Endothelial cell (in vitro differentiated cells): ENCODE measurements at places on chromosomes 5 and 9.

DNA sequence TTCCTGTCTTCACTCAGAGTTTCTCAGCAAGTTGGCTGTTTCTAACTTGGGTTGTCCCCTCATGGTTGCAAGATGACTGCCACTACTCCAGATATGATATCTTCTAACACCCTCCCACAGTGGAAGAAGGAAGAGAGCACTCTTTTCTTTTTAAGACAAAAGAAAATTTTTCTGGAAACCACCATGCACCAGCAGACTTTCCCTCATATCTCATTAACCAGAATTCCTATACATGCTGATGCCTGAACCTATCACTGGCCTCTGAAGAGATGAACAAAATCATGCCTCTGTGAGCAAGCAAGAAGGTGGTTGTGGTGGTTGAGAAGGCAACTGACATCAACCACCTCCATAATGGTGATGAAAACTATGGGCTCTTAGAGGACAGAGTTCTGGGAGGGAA is 56.8 kb downstream of the FEM1C start:
- H3K4me1 ChIP-seq, result peaks cover under 1% of the 10 kb centered on the region
- peaks cover 1% of the 10 kb centered on the region for H3K27me3 ChIP-seq
- no peaks in the 10 kb centered on the region for H3K36me3 ChIP-seq
- H3K27ac ChIP-seq, result no peak overlapping the region
- H3K4me3 ChIP-seq, result no peak overlapping the region

GRCh38 chr5:72070529-72070928 is 36.7 kb upstream of the MAP1B start:
- peaks cover 4% of the 10 kb centered on the region for H3K4me1 ChIP-seq
- peaks cover 2% of the 10 kb centered on the region for H3K27me3 ChIP-seq
- H3K27ac ChIP-seq, result no peak overlapping the region
- no peak for DNase-seq
- no peak overlapping the region for H3K4me3 ChIP-seq

GRCh38 chr5:171609806-171610452 is 175.7 kb upstream of the SMIM23 start:
- peaks cover 3% of the 10 kb centered on the region for H3K27me3 ChIP-seq
- no peak overlapping the region for H3K27ac ChIP-seq
- no peak overlapping the region for H3K4me3 ChIP-seq
- H3K4me1 ChIP-seq, result no peaks in the 10 kb centered on the region
- H3K36me3 ChIP-seq, result no peaks in the 10 kb centered on the region
- DNase-seq, result no peak

DNA sequence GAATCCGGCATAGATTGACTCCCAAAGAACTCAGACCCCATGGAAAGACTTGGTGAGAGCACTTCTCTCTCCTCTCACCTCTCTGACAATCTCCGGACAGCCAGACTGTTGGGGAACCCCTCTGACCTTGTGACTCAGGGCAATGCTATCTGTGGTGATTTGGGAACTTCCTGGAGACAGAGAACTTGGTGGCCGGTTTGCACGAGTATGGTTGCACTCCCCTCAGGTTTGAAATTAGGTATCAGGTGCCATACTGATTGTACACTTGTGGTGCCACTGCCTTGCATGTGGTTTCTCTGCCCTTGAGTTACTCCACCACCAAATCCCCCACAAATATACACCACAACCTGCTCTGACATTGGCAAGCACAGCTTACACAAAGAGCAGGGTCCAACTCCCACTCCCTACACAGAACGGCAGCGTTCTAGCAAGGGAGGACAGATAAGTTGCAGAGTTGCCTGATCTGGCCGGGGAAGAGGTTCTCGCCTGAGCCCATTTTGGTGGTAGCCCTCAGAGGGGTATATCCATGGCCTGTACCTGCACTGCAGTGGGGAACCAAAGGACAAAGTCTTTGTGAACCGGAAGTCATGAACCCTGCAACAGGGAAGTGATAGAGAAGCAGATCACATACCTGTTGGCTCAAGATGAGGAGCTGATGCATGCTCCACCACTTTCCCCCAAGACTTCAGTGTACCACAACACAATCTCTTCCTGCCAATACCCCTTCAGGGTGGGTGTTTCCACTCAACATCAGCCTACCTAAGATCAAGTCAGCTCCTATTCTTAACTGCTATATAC is 255.1 kb downstream of the MCTP1 start:
- H3K4me1 ChIP-seq, result no peaks in the 10 kb centered on the region
- no peaks in the 10 kb centered on the region for H3K36me3 ChIP-seq
- no peak for DNase-seq
- peaks cover 2% of the 10 kb centered on the region for H3K27me3 ChIP-seq
- H3K27ac ChIP-seq, result no peak overlapping the region

GRCh38 chr5:51712201-51712600 is 329.0 kb downstream of the ISL1 start:
- no peak for DNase-seq
- no peak overlapping the region for H3K4me3 ChIP-seq
- H3K27ac ChIP-seq, result no peak overlapping the region

DNA sequence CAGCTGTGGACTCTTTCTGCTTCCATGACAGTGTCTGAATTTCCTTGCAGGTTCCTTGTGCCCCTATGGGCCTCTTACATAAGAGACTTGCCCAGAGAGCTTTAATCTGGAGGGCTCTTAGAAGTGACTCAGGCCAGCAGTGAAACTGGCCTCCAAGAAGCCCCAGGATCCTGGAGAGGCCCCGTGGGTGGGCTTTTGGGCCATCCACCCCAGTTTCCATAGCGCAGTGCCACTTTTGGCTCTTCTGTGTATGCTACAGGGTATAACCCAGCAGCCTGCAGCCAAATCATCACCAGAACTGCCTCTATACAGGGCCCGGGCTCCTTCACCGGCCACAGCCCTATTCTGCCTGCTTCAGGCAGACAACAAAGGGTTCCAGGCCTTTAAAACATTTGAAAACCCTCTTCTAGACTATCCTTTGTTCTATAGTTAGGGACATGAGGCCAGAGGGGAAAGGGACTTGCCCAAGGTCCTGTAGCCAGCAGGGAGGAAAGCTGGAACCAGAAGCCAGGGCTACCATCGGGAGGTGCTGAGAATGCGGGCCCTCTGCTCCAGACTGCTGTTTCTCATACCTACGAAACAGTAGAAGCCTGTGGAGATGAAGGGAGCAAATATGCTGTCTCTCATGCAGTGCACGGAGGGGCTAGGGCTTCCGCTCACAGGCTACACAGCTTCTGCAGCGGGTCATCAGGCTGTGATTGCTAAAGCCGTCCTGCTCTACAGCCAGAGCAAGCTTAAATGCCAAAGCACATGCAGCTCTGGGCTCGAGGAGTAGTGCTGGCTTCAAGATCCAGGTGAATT is 18.0 kb downstream of the SH3PXD2B start:
- H3K27ac ChIP-seq, result no peak overlapping the region
- H3K27me3 ChIP-seq, result no peaks in the 10 kb centered on the region
- DNase-seq, result no peak
- H3K4me1 ChIP-seq, result peaks cover 3% of the 10 kb centered on the region
- peaks cover 3% of the 10 kb centered on the region for H3K36me3 ChIP-seq
